Calu3 (cell line): ENCODE measurements at places on chromosomes 7 and 10. TPM values are rescaled to one million over a fixed set of nuclear protein-coding genes. Genes with fewer than 3 reads are reported as not detected.

NACAD gene
- 0.90 and 1.0 TPM in 2 replicates for total RNA-seq

LFNG gene
- 46.8 and 59.1 TPM in 2 replicates for total RNA-seq

KLLN gene
- 0.52 and 0.81 TPM in 2 replicates for total RNA-seq

MBLAC1 gene
- 1.2 TPM in 2 replicates for total RNA-seq

TEX47 gene
- not detected in 2 replicates for total RNA-seq

GRCh38 chr7:70035955-70036354, 437.7 kb downstream of the AUTS2 start:
- no peak overlapping the region for H3K4me3 ChIP-seq
- DNase-seq = no peak

DNA sequence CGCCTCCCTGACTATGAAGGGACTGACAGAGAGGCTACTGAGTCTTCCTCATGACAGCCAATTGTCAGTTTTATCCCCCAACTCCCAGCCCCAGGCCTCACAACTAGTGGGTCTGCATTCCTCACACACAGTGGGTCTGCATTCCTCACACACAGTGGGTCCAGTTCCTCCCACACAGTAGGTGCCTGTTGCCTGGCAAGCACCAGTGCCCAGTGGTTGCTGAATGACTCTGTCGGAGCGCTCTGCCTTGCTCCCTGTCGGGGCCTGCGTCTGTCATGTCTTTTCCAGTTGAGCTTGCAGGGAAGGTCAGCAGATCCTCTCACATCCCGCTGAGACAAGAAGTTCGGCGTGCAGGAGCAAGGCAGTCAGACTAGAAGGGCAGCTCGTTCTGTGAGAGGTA, 590.0 kb upstream of the MKI67 start:
- no peaks in the 10 kb centered on the region for H3K27me3 ChIP-seq
- no peak for DNase-seq
- no peaks in the 10 kb centered on the region for H3K4me1 ChIP-seq
- no peaks in the 10 kb centered on the region for H3K36me3 ChIP-seq
- H3K4me3 ChIP-seq = no peak overlapping the region

- DNase-seq = no peak
- H3K4me1 ChIP-seq = no peaks in the 10 kb centered on the region
- no peaks in the 10 kb centered on the region for H3K36me3 ChIP-seq
- H3K27ac ChIP-seq = no peak overlapping the region
- H3K4me3 ChIP-seq = no peak overlapping the region
- peaks cover 10% of the 10 kb centered on the region for H3K27me3 ChIP-seq
Observed at GRCh38 chr7:33645104-33645503, 260.2 kb upstream of the BMPER start.

GRCh38 chr7:122133477-122133876, 10.6 kb downstream of the AASS start:
- no peak for DNase-seq
- peaks cover 33% of the 10 kb centered on the region for H3K4me1 ChIP-seq
- no peak overlapping the region for H3K27ac ChIP-seq
- no peaks in the 10 kb centered on the region for H3K27me3 ChIP-seq
- no peak overlapping the region for H3K4me3 ChIP-seq

GRCh38 chr7:87702326-87702725, 74.1 kb downstream of the RUNDC3B start:
- no peaks in the 10 kb centered on the region for H3K36me3 ChIP-seq
- no peak for DNase-seq
- H3K4me1 ChIP-seq = no peaks in the 10 kb centered on the region
- H3K27ac ChIP-seq = no peak overlapping the region
- no peak overlapping the region for H3K4me3 ChIP-seq

DNA sequence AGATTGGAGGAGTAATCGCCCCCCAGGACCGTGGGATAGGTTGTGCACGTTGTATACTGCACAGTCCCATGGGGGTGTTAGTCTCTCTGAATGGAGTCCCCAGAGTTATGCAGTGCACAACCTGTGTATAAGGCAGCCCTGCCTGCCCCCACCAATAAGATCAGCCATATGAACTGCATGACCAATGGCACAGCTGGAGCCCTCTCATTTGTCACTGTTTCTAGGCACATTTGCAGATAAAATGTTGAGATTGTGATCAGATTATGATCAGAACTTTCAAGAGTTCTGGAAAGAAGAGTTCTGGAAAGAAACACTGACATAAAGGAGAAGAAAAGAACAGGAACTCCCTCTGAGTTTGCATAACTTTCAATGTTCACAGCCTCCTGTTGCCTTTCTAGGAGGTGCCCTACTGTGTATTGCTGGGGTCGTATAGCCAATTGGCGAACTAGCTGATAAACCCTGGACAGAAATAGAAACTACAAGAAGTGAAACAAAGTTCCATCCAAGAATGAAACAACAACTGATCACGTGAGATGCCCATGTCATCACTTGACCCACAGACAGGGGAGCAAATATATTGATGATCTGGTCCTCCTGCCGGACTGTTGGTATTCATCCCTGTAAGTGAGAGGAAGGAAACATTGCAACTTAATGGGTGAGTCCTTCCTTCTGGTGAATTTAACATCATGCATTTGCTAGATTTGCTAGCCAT, 49.6 kb upstream of the TOMM7 start:
- H3K27me3 ChIP-seq = peaks cover 17% of the 10 kb centered on the region
- no peaks in the 10 kb centered on the region for H3K36me3 ChIP-seq
- H3K4me1 ChIP-seq = no peaks in the 10 kb centered on the region

DNA sequence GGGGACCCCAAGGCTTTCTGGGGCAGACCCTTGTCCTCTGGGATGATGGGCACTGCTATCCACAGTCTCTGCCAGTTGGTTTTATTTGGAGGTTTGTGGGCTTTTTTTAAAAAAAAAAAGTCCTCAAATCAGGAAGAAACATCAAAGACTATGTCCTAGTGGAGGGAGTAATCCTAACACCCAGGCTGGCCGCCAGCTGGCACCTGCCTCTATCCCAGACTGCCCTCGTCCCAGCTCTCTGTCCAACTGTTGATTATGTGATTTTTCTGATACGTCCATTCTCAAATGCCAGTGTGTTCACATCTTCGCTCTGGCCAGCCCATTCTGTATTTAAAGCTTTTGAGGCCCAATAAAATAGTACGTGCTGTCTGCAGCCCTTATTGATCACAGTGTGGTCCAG, 61.0 kb upstream of the LRRC4 start:
- H3K4me1 ChIP-seq = no peaks in the 10 kb centered on the region
- H3K27ac ChIP-seq = no peak overlapping the region
- no peak for DNase-seq
- no peaks in the 10 kb centered on the region for H3K27me3 ChIP-seq

DNA sequence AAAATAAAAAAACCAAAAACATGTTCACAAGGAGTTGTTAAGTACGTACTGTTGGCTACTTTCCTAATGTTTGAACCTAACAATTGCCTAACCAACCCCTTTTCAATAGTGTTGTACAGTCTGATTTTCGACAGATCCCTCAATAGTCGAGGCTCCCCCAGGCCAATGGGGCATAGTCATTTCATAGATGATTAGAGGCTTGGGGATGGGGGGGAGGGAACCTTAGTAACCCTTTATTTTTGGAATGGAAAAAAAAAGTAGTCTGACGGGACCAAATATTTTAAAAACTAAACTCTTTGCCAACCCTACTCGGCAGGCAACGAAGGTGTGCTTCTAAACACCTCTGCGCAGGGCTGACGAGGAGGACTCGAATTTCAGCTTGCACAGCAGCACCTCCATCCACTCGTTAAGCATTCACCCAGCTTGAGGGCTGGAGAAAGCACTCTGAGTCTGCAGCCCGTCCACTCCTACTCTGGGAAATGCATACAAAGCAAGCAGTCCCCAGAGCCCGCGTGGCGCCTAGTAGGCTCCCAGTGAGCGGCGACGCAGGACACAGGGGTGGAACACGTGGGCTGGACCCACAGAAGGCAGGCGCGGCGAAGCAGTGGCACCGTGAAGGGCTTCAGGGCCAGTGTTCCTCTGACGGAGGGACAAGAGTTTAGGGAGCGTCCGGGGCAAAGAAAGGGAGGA, 899 bp downstream of the PUS7 start:
- peak overlapping the region; percentile 90 for H3K4me3 ChIP-seq
- peak overlapping the region; percentile 78 for H3K27ac ChIP-seq
- DNase-seq = peak; percentile 48
- peaks cover 32% of the 10 kb centered on the region for H3K36me3 ChIP-seq

GRCh38 chr10:114767986-114768821, 53.4 kb upstream of the FHIP2A start:
- peak overlapping the region; percentile 59 for H3K4me3 ChIP-seq
- H3K4me1 ChIP-seq = peaks cover 7% of the 10 kb centered on the region
- no peaks in the 10 kb centered on the region for H3K36me3 ChIP-seq
- H3K27ac ChIP-seq = no peak overlapping the region
- DNase-seq = peak; percentile 14

DNA sequence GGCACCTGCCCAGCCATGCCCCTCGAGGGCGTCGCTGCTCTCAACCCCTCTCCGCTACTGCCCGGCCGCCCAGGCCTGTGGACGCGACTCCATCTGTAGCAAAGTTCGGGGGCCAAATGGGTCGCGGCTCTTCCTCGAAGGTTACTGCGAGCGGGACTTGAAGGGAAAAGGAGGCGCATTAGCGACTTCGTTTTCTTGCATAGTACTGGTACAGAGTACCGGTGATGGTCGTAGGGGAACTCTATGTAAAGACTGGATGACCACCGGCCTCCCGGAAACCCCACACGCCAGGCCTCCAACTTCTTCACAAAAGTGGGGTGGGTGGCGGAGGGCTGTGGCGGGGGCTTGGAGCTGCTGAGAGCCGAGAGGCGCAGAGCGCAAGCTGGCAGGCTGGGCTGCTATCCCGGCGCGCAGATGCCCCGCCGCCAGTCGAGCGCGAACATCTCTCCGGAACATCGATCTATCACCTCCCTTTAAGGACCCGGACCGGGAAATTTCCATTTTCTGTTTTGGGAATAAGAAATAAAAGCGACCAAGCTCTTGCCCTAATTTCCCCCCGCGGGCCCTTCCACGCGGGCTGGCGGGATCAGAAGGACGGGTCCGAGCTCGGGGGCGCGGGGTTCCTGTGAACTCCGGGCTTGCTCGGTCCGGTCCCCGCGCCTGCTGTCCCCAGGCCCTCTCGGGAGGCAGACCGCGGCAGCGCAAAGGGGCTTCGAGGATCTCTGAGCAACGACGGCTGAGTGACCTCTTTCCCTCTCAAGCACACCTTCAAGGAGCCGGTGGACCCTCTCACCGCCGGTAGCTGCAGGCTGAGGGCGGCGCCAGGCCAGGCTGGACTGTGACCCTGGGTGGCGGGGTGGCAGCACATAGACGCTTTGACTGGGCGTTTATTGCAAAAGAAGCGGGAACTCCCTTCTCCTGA, 12.2 kb upstream of the FEZF1 start:
- H3K4me1 ChIP-seq = peaks cover 29% of the 10 kb centered on the region
- no peak overlapping the region for H3K27ac ChIP-seq
- DNase-seq = no peak
- H3K4me3 ChIP-seq = peak overlapping the region; percentile 60

DNA sequence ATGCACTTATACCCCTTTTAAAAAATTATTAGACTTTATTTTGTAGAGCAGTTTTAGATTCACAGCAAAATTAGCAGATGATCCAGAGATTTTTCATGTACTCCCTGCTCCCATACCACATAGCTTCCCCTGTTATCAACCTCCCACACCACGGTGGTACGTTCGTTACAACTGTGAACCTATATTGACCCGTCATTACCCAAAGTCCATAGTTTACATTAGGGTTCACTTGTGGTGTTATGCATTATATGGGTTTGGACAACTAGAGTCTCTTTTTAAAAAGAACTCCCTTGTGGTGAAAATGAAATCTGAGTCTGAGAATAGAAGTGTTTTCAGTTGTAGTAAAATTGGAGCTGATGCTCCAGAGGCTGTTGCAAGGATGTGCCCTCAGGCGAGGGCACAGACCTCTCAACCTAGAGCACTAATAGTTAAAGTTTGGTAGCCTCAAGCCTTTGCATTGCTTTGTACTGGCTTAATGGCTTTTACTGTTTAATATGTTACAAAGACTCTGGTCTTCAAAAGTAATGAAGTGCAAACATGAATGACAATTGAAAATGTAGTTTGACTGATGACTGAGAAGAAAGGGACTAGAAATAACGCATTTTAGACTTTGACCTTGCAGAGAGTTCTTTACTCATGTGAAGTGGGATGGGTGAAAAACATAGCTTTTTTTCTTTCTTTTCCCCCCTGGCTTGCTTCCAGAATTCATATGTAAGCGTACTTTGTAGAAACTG, 30.6 kb upstream of the CSTF2T start:
- H3K27ac ChIP-seq = no peak overlapping the region
- DNase-seq = no peak
- H3K36me3 ChIP-seq = no peaks in the 10 kb centered on the region
- H3K27me3 ChIP-seq = no peaks in the 10 kb centered on the region
- no peaks in the 10 kb centered on the region for H3K4me1 ChIP-seq
- H3K4me3 ChIP-seq = no peak overlapping the region

DNA sequence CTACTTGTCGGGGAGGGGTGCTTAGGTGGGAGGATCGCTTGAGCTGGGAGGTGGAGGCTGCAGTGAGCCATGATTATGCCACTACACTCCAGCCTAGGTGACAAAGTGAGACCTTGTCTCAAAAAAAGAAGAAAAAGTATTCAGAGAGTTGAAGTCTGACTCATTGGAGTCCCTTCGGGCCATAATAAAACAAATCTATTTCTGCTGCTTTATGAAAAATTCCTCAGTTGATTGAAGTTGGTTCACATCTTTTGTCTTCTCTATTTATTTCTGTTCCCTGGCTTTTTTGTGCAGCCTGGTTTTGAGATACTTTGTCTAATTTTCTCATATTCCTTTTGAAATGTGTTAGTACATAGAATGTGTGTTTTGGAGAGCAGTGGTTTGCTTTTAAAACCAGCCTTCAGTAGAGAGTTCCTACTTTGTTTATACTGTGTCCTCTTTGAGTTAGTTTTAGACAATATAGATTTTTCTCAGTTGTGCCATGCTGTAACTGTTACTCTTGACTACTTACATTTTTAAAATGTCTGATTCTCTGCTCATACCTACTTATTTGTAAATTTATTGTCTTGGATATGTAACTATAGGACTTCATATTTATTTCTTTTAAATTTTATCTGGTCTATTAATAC, 36.7 kb downstream of the LUC7L2 start:
- no peaks in the 10 kb centered on the region for H3K4me1 ChIP-seq
- no peak overlapping the region for H3K27ac ChIP-seq
- no peak overlapping the region for H3K4me3 ChIP-seq

DNA sequence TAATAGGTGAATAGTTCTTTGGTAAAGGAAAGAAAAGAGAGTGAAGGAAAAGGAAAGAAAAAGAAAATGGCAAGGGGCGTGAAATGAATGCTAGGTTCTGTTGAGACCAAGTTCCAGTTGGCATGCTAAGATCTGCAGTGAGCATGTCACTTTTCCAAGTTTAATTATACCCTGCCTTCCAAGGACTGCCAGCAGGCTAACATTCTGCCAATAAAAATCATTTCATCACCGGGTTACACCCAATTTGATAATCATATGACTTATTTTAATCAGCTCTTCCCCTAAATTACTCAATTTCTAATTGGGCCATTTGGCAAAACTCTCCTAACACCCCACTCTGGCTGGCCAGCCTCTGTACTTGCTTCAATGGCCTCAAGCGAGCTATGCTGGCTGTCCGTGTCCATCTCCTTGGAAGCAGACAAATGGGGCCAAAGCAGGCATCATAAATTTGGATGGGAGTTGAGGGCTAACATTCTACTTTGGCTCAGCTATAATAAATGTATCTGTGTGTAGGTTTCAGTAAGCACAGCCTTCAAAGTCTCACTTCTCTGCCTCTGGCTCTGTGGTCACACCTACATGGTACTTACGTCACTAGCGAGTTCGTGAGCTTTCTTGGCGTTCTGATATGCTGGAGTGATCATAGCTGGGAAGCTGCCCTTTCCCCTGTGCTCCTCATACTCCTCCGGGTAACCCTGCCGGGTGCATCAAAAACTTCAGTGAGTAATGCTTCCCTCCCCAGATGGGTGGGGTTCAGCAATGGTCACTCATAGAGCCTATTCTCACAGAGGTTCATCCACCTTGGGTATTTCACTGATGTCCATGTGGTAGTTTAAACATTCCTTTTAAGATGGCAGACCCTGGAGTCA, 17.3 kb downstream of the NRAP start:
- no peak for DNase-seq
- no peak overlapping the region for H3K27ac ChIP-seq
- H3K4me3 ChIP-seq = no peak overlapping the region
- no peaks in the 10 kb centered on the region for H3K36me3 ChIP-seq
- peaks cover 80% of the 10 kb centered on the region for H3K27me3 ChIP-seq
